CD8-positive, alpha-beta memory T cell (primary cell): ENCODE measurements at places on chromosomes 1 and 21. TPM values are rescaled to one million over a fixed set of nuclear protein-coding genes. Genes with fewer than 3 reads are reported as not detected.

The TSPEAR gene
- total RNA-seq, result not detected

DNA sequence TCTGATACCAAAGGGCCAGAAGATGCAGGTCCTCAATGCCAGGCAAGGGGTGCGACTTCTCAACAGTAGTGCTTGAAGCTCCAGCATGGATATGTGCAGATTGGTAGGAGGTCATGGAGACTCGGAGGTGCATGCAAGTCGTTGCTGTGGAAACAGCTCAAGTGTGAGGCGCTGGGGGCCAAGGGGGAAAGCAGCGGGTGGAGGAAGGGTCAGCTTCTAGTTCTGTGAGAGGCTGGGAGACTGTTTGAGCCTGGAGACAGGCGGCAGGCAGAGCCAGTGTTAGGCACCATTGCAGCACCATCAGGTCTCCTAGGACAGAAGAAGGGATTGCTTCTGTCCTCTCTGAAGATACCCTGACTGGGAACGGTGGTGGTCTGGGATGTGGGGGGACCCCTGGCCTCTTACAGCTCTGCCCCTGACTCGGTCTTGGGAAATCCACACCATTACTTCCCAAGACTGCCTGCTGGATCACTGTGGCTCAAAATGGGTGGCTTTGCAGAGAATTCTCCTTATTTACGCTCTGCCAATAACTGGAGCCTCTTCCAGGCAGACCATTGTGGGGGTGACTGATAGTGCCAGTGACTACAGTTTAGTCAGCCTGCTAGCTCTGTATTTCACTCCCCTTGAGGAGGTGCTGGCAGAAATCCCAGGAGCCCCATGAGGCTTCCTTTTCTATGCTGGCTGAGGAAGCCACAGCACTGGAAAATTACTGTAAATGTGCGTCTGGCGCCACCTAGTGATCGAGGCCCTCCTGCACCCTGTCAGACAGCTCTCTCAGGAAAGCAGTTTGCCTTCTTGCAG, 46.3 kb upstream of the VANGL1 start:
- peak; percentile 29 for DNase-seq

GRCh38 chr1:24254783-24255182, 64.4 kb upstream of the GRHL3 start:
- no peak for DNase-seq

DNA sequence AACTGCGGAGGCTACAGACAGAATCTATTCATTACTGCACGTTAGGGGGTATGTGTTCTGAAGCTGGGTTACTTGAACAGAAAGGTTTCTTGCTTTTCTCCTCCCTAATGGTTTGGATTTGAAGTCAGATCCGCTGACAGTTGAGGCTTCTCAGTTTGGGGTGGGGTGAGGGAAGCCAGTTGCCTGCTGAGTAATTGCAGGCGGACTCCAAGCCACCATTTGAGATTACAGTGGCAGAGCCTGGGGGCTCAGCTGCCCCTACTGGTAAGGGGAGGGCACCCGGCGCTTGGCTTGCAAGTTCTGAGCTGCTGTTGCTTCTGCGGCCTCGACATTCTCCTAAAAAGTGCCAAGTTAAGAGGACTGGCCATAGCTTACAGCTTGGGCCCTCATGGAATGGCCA, 2.0 kb downstream of the GRHL3 start:
- DNase-seq, result no peak
